H4 (cell line): ENCODE measurements at places on chromosomes 7 and 10. TPM values are rescaled to one million over a fixed set of nuclear protein-coding genes. Genes with fewer than 3 reads are reported as not detected.

- no peak for DNase-seq
Measured at GRCh38 chr10:32227802-32228201, 119.2 kb downstream of the EPC1 start.

PRSS1 gene
- total RNA-seq, result not detected in 2 replicates

CNNM1 gene
- total RNA-seq, result not detected in 2 replicates

TAF5 gene
- 6.4 and 6.9 TPM in 2 replicates for total RNA-seq

GRCh38 chr7:101896941-101897340 is 79.5 kb downstream of the CUX1 start:
- no peak for DNase-seq

GRCh38 chr10:34737772-34738169 is 77.3 kb downstream of the PARD3 start:
- DNase-seq, result no peak

TIAL1 gene
- total RNA-seq, result 37.9 and 51.4 TPM in 2 replicates

DNA sequence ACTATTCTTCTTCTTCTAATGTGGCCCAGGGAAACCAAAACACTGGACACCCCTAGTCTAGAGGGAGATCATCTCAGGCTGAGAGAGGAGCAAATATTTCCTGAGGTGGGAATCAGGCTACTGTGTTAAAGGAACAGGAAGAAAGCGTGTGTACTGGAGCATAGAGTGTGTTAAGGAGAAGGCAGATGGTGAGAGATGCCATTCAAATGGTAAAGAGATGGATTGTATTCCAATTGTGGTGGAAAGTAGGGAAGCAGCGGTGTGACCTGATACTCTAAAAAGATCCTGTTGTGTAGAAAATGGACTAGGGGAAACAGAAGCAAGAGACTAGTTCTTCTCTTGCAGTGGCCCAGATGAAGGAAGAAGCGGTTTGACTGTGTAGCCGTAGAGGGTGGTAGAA is 31.2 kb downstream of the RAB18 start:
- DNase-seq, result no peak

DNA sequence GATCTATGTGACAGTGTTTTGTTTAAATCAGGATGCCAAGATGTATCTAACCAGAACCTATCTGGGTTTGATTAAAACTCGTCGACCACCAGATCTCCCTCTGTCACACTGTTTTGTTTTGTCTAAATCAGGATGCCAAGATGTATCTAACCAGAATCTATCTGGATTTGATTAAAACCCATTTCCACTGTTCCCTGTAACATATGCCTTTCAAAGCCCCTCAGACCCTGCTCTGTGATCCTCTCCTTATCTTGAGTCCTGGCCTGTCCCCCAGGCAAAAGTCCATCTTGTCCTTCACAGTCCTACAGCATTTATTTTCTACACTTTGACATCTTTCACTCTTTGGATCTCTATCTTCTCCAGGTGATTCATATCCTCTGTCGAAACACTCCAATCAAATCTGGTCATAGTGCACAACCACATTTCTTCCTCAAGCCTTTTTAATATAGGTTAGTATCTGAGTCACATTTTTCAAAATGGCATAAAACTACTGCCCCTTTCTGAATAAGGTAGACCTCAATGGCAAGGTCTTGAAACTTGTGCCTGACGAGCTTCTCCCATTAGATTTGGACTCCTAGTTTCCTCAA is 32.5 kb downstream of the ERLIN1 start:
- DNase-seq, result no peak

DNA sequence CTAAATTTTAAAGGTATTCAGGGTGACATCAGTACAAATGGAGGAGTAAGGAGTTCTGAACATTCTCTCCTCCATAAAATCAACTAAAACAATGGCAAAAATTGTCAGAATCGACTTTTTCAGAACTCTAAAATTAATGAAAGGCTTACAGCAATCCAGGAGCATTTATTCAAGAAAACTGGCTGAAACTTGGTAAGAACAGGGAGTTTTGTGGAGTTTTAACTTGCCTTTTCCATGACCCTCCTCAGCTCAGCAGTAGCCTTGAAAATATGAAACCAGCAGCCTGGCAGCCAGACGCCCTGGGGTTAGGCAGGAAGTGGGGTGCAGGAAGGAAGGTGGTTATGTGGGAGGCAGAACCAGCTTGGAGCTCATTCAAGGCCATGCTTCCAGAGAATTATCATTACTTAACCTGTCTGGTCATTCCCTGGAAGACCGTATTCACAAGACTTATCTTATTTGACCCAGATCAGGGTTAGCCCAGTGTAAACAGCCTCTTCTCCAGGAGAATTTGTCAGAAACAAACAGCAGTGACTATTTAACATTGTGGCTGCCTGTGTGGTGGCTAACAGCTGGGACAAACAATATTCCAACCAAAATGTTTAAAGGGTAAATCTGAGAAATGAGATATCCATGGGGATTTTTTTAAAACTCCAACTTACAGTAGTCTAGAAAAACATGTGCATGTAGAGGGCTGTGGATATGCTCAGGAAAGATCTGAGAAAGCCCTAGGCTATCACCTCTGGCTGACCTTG is 75.7 kb upstream of the MACROH2A2 start:
- DNase-seq, result no peak

- no peak for DNase-seq
Measured at GRCh38 chr10:123269017-123269552, 114.9 kb downstream of the BUB3 start.

RPEL1 gene
- total RNA-seq, result 0.08 TPM in 1 of 2 replicates, not detected in the other

ABCC2 gene
- 2.1 and 4.0 TPM in 2 replicates for total RNA-seq

CPA4 gene
- total RNA-seq, result 6.8 and 22.7 TPM in 2 replicates

DNA sequence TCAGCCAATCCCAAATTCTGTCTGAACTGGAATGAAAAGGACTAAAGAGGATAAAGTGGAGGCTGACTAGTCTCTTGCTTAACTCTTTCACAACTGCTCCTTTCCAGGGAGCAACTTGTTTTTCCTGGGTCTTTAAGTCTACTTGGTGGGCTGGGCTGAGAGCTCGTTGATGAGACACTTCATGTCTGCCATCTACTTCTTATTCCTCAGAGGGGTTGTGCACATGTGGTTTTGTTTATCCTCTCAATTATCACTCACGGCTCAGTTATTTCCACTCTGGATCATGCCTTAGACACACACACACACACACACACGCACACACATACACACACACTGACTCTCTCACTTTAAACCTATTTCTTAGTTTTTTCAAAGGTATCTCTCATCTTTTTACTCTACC is 298.6 kb upstream of the MTPN start:
- no peak for DNase-seq

GRCh38 chr10:21920633-21921032 is 82.9 kb downstream of the DNAJC1 start:
- no peak for DNase-seq

DNA sequence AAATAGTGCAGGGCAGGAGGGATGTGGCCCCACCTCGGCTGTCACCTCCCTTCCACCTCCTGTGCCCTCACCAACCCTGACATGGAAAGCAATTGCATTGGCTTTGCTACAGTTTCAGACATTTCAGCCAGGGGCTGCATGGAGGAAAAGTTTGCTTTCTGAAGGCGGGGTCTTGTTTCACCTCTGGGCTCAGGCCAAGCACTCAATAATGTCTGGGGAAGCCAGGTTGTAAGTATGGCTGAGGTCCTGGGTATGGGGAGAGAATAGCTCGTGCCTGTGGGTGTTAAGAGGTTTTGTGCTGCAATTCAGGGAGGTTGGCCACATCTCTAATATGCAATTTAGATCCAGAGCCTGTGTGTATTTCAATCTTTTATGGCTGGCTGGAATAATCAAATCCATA is 238.4 kb upstream of the MKI67 start:
- DNase-seq, result no peak

FFAR4 gene
- total RNA-seq, result not detected in 2 replicates

DNA sequence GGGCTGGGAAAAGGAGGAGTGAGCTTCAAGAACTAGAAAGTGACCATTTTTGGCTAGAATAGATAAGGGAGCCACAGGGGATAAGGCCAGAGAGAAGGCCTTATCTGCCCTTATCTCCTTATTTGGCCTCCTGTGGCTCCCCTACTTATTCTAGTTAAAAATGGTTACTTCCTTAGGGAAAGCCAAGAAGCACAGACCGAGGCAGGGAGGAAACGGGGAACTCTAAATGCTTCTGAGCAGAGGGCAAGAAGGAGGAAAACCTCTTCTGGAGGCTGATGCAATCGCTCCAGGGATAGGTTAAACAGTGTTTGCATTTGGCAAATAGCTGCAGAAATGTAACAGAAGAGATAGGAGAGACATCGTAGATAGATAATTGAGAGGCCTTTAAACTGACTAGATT is 18.6 kb downstream of the NRP1 start:
- DNase-seq, result no peak

POLR2J gene
- 42.0 and 53.2 TPM in 2 replicates for total RNA-seq

TLX1 gene
- not detected in 2 replicates for total RNA-seq

DNA sequence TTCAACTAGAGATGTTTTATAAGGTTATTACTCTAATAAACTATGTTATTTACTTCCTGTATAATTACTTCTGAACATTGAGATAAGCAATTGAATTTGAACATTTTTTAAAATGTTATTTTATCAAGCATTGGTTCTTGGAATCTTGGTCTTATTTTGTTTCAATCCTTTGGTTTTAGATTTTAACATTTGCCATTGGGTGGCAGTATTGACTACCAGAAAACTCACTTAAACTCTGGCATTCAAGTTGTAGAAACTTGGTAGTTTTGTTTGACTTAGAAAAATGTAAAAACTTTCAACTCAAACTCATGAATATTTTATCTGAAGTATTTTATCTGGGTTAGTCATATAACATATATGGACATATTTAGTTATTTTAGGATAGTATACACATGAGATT is 48.1 kb downstream of the ATRNL1 start:
- DNase-seq, result peak; percentile 5

SHH gene
- total RNA-seq, result not detected in 2 replicates

FGL2 gene
- total RNA-seq, result not detected in 2 replicates

SORBS1 gene
- total RNA-seq, result 1.4 and 4.0 TPM in 2 replicates

GRCh38 chr7:48595756-48596155 is 328.6 kb upstream of the CDC14C start:
- DNase-seq, result no peak

DNA sequence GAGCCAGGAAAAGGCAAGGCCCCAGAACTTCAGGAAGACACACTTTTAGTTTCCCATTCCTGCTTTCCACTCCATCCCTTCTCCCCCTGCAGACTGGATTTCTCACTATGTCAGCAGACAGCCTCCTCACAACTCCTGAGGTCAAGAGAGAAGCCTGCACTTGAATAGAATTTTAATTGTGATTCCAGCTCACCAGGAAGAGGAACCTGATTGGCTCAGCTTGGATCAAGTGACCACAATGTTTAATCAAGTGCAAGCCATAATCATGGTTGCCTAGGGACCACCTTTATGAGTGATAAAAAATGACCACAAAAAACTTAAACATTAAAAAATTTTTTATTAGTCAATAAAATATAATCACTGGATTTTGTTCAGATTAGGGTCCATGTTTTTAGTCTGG is 244.7 kb upstream of the RHOBTB1 start:
- DNase-seq, result peak; percentile 30

NRCAM gene
- total RNA-seq, result 2.4 and 2.5 TPM in 2 replicates

GRCh38 chr10:20887706-20888555 is 9.2 kb downstream of the NEBL start:
- no peak for DNase-seq

STAG3 gene
- total RNA-seq, result 0.35 TPM in 1 of 2 replicates, not detected in the other

GRCh38 chr7:113076703-113077102 is 9.9 kb downstream of the GPR85 start:
- DNase-seq, result no peak

DNA sequence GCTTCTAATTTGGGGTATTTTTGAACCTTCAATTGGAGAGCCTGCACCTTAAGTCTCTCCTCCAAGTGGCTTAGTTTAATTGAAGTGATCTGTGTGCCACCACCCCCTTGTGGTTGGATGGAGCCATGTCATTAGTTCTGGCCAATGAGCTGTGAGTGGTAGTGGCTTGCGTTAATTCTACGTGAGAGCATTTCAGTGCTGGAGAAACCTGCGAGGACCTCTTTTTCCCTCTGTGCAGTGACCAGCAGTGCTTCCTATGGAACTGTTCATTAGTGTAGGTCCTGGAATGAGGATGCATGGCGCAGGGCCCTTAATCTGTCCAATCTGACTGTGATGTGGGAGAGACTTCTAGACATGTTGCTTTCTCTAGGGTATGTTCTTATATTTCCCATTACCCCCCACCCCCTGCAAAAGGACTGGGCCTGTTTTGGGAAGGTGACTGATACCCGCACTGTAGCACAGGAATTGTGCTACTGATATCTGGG is 3.8 kb downstream of the HILPDA start:
- DNase-seq, result peak; percentile 64

GRCh38 chr7:106273009-106273668 is 11.6 kb downstream of the NAMPT start:
- no peak for DNase-seq

KIAA1549 gene
- 2.5 and 3.3 TPM in 2 replicates for total RNA-seq

- DNase-seq, result no peak
Measured at GRCh38 chr10:30977385-30977784, 54.3 kb downstream of the ZNF438 start.

GRCh38 chr7:120259386-120259785 is 13.6 kb upstream of the KCND2 start:
- no peak for DNase-seq

DNA sequence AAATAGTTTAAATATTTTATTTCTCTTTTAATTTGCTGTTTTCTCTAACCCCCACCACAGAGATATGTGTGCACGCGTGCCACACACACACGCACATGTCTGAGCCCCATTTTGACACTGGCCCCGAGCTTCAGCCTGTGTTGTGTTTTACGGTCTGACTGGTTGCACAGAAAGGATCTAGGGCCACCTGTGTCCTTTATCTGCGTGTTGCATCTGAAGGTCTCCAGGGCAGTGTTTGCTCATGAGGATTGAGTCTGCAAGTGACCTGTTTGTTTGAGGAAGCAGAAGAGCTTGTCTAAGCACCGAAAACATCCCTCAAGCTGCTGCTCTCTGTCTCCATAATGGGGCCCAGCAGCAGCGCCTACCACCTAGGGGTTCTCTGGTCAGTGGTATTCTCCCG is 266.4 kb upstream of the LYZL1 start:
- DNase-seq, result no peak

NODAL gene
- not detected in 2 replicates for total RNA-seq

- no peak for DNase-seq
Measured at GRCh38 chr10:58336242-58336641, 1.4 kb downstream of the UBE2D1 start.

DNA sequence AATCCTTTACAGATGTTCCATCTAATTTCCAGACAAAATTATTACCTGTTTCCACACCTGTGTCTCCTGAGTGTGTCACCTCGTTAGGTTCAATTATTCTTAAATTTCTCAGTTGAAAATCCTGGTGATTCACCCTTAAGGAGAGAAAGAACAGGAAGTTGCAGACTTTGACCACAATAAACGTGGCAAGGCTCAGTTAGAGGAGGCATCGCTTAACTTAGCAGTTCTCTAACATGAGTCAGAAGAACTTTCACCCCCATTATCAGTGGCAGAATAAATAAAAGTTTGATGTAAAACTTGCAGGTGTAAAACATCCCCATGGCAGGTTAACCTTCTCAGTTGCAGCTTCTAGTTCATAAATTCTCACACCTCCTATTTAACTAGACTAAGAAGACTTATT is 8.3 kb downstream of the XPNPEP1 start:
- peak; percentile 78 for DNase-seq

GNAI1 gene
- total RNA-seq, result 71.9 and 85.0 TPM in 2 replicates

DNA sequence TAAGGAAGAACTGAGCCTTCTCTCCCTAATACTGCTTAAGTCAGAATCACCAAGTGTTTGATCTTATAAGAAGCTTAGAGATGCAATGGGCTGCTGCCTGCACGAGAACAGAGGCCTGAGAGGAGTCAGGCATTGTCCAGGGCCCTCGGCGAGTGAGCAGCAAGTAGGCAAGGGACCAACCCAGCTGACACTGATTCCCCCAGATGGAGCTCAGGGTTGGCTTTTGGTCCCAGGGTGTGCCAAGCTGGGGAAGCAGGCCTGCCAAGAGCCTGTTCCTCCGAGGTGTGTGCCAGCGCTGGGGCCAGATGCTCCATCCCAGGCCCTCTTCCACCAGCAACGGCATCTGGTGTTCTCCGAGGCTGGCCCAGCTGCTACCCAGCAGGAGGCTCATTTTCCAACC is 222.0 kb upstream of the ZMIZ1 start:
- no peak for DNase-seq
